Right hindlimb (tissue), 1 donor: ENCODE measurements at places on chromosomes 1 and 21.
A peak's percentile ranks its signal among the peaks of the same experiment; 100 is the strongest.

- no peak for DNase-seq
These were observed 76.9 kb downstream of the SLC66A1 start for GRCh38 chr1:19388980-19389379.

DNA sequence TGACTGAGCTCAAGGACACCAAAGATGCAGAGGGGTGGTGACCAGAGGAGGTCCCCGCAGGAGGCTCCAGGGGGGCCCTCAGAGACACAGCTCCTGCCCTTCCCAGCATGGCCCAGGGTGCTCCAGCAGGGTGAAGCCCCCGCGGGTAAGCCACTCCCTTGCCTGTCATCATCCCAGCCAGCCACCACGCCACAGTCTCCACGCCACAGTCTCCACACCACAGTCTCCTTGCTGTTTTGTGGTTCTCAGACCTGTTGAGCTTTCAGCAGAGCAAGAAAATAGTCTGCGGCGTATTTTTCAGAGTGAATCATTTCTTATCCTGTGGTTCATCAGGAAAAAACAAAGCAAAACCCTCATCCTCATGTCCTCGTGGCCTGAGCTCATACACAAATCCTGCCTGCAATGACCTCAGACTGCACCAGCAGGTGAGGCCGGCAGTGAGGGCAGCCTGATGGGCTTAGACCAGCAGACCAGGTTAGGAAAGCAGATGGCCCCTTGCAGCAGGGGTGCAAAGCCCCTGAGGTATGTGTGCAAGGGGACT, 25.7 kb upstream of the ABCG1 start:
- no peak for DNase-seq

DNA sequence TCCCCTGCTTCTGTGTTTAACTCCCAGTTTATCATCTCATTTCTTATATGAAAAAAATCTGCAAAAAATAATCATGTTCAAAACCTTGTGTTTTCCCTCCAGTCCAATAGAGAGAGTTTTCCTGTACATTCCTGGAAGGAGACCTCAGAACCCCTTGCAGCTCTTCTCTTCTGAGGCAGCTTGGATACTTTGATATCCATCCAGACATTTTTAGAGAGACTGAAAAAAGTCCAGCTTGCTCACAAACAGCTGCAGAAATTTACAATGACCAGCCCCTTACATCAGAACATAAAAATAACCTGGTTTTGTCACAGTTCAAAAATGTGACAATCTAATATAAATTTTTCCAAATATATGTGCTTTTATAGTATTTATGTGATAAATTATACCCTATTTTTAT, 73.3 kb upstream of the C1orf115 start:
- no peak for DNase-seq

GRCh38 chr1:88036345-88037014, 647.6 kb upstream of the PKN2 start:
- DNase-seq, result no peak

DNA sequence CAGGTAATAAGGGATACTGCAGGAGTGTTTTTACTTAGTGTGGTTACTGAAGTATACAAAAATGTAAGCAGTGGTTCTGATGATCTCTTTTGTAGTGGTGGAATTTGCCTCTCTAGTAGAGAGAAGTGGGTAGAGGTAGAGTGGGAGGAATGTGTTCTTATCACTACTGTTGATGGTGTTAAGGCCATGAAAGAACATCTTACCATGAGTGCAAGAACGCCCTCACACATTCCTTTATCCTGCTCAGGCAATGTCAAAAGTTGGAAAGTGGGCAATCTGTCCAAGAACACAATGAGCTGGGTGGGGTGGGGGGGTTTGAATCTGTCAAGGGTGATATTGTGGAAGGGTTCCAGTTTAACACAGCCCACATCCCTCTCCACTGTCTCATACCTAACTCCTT, 78.6 kb downstream of the TTLL7 start:
- no peak for DNase-seq

DNA sequence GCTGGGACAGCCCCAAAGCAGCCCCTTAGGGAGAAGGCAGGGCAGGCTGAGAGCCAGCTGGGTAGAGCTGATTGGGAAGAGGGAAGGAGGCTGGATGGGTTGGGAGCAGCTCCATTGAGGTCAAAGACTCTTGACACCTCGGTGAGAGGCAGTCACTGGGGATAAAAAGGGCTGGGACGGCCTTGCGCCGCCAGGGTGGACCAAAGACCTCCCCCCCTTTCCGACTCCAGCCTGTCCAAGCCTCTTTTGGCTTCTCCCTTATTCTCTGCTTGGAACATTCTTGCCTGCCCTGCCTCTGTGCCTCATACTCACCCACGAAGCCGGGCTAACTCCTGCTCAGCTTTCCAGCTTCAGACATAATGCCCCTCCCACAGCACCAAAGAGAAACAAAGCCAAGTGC, 51.1 kb downstream of the LRRC38 start:
- peak; percentile 22 for DNase-seq

DNA sequence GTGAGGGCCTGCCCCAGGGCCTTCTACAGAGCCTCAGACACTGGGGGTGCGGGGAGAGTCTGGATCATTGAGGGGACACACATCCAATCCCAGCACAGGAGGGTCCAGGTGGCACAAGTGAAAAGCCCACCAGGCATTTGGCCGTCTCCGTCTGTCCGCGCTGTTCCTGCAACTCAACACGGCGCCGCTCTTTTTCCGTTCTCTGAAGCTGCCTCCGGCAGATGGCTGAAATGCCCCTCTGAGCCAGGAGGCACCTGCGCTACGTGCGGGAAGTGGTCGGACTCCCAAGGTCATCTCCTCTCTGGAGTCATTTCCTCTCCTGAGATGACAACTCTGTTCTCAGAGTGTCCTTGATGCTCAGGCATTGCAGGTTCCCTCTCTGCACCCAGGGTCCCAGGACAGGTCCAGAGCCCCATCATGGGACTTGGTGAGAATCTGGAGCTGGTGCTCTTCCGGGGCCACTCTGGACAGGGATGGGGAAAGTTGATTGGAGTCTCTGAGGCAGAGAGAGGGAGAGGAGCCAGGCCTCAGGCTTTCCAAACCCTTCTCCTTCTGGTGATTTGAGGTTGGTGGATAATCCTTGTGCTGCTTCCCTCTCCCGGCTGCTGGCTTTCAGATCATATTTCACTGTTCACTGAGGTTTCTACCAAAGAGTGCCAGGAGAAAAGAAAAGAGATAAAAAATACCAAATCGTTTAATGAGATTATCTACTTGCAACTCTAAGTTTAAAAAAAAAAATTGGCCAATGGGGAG, 14.0 kb upstream of the MIXL1 start:
- no peak for DNase-seq
